Stimulated activated CD8-positive, alpha-beta memory T cell treated with anti-CD3 and anti-CD28 coated beads, Interleukin-4, amount 100 ng/mL, for 48 hours (primary cell): ENCODE measurements at places on chromosomes 1 and 21.
A peak's percentile ranks its signal among the peaks of the same experiment; 100 is the strongest.

- no peak for DNase-seq
Observed at GRCh38 chr21:42921927-42922326, 3.5 kb downstream of the ERVH48-1 start.

DNA sequence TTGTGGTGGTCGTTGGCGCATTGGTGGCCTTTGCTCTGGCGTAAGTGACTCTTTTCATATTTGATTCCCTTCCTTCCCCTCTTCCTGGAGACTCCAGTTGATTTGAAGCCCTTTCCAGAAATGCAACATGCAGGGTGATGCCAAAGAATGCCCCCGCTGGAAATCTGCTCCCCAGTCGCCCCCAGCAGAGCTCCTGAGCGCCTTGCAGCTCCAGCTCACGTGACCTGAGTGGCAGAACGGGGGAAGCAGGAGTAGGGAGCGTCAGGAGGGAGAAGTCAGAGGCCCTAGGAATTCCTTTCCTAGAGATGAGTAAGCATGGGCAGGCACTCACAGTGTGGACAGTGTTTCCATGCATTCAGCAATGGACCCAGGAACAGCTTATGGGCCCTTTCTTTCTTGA lies 255.9 kb downstream of the CACNA1E start:
- no peak for DNase-seq

DNA sequence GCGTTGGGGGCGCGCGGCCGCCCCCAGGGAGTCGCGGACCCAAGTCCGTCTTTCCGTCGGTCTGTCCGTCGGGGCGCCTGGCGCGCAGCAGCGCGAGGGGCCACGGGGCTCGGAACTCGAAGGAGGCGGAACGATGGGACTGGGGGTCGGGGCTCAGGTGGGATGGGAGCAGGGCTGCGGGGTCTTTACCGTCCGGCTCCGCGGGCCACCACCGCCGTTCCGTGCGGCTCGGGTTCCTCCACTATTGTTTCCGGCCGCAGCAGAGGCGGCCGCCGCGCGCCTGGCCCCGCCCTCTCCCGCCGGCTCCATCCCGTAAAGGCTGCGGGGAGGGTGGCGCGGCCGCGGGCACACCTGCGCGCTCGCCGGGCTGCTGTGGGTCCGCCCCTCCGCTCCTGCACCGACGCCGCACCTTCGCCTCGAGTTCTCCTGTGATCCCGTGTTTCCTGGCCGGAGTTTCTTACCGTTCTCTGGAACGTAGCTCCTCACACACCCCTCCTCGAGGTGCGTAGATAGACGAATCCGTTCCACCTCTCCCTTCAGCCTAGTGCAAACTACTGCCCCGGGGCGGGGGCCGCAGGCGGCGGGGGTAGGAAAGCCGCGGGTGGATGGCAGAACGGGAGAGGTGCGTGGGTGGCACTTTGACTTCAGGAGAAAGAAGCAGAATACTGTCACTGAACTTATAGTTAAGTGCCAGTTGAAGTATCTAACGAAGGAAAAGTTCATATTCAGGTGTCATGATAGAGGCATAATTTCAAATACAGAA lies at the start of gene C21orf91:
TSS of gene C21orf91 (minus strand) at position 243 of the 763 bp plus-strand sequence. CDS start 1,038 bp downstream, outside the sequence.
- DNase-seq, result peak; percentile 87

DNA sequence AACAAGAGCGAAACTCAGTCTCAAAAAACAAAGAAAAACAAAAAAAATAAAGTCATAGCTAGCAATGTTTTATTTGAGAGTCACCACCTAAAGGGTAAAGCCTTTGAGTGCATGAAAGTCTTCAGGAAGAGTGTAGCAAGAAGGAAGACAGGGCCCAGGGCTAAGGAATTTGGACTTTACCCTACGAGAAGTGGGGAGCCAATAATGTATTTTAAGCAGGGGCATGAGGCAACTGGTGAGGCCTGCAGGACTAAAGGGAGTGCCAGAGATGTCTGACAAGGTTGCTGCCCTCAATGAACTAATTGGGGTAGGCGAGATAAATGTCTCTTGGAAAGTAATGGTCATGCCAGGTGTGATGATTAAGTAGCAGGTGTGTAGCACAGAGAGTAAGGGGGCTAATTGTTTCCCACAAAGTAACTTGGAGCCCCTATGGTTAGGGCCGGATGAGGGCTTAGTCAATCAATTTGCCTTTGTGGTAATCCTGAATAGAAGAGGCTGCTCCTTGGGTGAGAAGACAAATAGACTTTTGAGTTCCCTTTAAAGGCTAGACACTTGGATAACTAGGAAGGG lies 31.6 kb upstream of the CACNA1E start:
- DNase-seq, result no peak

DNA sequence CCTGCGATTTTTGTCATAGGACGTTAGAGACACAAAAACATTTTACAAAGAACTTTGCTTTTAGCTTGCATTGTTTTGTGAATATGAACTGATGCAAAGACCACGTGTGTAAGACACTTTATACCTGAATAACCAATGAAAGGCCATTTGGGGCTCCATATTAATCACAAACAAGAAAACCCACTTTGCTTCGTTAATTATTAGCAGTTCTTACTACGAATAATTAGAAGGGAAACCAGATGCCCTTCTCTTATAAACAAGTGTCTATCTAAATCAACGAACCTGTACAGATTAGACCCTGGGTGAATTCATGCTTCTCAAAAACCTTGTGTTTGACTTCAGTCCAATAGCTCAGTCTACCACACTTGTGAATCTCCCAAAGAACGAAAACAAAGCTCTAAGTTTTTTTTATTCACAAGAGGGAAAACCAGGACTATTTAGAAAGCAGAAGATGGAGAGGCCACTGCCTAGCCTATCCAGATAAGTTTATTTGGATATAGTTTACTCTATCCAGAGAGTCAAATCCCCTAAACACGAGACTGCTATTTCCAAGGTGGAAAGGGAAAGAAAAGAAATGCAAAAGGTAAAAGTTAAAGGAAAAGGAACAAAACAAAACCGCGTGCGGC lies 897 bp downstream of the CYYR1 start:
- DNase-seq, result no peak

- DNase-seq, result no peak
Observed at GRCh38 chr1:176073524-176074157, 133.4 kb downstream of the COP1 start.

DNA sequence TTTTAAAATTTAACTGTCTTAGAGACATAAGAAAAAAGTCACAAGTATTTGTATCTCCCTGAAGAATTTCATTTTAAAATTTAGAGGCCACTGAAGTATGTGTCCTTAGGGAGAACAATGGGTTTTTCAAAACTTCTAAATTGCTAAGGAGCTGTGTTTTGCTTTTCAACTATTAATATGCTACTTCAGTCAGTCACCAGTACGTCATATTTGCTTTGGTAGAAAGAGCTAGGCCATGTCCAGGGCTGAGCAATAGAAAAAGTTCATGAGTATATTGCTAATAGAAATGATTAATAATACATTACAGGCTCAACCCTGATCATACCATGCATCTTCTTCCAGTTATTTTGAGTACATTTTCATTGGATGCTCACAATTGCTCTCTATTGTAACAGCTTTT lies 1.7 kb upstream of the SGIP1 start:
- DNase-seq, result no peak
